ENCODE measurements at places on chromosomes 6 and 20.

- DNase-seq: no peak
Observed at GRCh38 chr6:39310542-39310941, 3.7 kb downstream of the KCNK17 start.

DNA sequence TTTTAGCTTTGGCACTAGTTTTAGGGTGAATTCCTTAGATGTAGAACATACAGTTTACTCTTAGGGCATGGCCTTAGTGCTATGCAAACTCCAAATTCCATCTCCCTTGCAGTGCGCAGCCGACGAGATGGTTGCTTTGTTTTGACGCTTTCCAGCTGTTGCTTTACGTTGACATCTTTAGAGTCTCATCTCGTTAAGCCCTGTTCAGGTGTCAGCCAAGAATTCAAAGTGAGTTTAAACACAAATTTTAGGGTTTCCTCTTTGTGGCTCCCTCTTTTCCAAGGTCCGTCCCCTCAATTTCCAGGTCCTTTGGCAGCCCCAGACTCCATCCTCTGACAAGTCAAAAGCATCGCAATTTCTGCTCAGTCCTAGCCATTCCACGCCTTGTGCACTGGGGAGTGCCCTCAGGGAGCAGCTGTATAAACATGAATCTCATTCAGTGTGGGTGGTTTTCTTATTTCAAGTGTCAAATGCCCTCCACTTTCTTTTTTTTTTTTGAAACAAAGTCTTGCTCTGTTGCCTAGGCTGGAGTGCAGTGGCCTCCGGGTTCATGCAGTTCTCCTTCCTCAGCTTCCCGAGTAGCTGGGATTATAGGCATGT, 14.1 kb upstream of the MAK start:
- DNase-seq: no peak

- DNase-seq: no peak
Observed at GRCh38 chr6:117440706-117441525, 15.2 kb upstream of the ROS1 start.

- DNase-seq: no peak
Observed at GRCh38 chr6:82781620-82782204, 283.9 kb downstream of the UBE3D start.

GRCh38 chr6:8074213-8074612, 10.0 kb upstream of the BLOC1S5 start:
- no peak for DNase-seq

- DNase-seq: no peak
Observed at GRCh38 chr6:135013211-135013610, 41.4 kb downstream of the HBS1L start.

GRCh38 chr6:116047173-116047933, 13.3 kb downstream of the FRK start:
- DNase-seq: no peak

DNA sequence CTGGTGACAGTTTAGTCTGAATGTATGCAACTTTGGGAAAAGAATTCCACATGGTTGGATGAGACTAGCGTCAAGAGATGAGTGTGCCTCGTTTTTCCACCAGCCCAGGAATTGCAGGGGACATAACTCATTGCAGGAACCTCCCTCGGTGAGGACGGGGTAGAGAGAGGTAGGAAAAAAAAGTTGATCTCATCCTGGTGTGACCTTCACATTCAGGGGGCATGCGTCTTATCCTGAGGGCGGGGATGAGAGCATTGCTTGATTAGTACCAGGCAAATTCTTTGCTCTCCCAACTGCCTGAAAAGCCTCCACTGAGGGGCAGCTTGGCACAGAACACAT, 11.8 kb downstream of the TLDC2 start:
- DNase-seq: no peak

- DNase-seq: no peak
Observed at GRCh38 chr6:138996524-138996923, 8.5 kb upstream of the REPS1 start.

DNA sequence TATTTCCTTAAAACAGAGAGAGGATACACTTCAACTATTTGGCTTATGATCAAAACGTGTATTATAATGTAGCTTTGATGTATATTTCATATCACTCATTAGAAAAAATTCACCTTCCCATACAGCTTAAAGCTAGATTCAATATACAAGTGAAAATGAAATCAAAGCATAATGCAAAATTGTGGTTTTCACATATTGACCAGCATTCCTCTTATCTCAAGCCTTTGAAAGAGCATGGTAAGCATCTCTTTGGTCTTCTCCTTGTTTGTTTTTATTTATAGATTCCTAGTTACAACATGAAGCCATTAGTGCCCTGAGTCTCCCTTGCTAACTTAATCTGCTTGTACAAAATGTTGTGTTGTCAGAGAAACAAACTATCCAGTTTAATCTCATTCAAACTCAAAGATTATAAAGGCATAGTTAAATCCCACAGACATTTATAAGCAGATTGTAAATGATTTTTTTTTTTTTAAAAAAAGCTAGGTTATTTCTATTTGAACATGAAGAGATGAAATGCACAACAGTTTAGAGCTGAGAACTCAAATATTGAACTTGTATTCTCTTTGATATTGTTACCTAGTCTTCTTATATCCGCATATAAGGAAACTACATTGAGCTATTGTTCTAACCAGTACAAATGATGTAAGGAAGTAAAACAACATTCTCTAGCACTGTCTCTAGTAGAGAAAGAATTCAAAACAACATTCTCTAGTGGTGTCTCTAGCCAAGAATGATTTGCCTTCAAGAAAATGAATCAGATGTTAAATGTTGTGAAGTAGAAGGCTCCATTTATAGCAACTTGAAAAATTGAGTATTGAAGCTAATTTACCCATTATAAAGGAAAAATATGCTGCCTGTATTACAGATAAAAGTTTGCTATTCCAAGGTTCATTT, 31.2 kb upstream of the SMIM28 start:
- no peak for DNase-seq

DNA sequence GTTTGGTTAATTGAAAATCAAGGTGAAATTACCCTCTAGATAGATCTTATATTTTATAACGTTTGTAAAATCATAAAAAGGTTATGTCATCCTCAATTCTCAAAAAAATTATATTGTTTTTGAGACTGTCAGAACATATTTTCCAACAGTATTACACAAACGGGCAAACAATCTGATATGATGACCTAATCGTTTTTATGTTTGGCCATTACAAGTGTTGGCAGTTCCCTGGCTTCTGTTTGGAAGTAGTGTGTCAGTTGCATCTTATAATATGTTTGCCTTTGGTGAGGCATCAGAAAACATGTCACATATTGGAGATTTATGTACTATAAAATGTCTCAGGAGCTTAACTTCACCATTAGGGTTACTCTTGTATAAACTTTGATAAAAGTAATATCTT, 308.1 kb upstream of the EPHA7 start:
- DNase-seq: no peak

DNA sequence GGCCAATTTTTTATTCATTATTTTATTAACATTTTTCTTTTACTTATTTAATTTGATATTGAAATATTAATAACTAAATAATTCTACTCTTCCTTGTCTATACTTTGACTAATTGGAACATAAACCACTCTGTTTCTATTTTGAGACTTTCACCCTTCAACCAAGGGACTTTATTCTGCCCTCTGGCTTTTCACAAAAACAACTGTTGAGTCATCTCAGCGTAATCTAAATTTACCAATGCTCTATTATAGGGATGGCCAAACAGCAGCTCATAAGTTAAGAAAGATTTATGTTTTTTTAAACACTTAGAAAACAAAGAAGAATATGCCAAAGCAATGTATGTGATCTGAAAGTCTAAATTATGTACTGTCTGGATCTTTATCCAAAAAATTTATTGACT, 46.7 kb downstream of the DOP1A start:
- no peak for DNase-seq

GRCh38 chr20:24096864-24097450, 108.4 kb upstream of the GGTLC1 start:
- no peak for DNase-seq

GRCh38 chr20:47668313-47669151, 116.7 kb downstream of the SULF2 start:
- DNase-seq: no peak

GRCh38 chr20:44811150-44811685, 872 bp upstream of the RIMS4 start:
- DNase-seq: no peak

DNA sequence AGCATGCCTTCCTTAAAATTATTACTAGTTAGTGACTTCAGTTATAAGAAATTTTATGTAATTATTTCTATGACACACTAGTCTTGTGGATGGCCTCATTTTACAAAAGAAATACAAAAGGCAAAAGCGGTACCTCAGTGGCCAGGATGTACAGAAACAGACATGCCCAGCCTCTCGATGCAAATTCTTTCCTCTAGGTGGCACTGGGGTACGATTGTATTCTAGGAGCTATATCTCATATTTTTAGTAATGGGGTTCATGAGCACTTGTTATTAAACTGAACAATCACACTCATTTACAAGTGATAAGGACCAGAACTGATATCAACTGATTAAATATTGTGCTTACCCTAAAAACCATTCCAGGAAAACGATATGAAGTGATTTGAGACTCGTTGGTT, 59.8 kb downstream of the SOD2 start:
- no peak for DNase-seq

- DNase-seq: no peak
Observed at GRCh38 chr20:38139156-38139912, 25.7 kb downstream of the TGM2 start.
